ENCODE measurements at places on chromosomes 5 and 9. TPM values are rescaled to one million over a fixed set of nuclear protein-coding genes. Genes with fewer than 3 reads are reported as not detected.

DNA sequence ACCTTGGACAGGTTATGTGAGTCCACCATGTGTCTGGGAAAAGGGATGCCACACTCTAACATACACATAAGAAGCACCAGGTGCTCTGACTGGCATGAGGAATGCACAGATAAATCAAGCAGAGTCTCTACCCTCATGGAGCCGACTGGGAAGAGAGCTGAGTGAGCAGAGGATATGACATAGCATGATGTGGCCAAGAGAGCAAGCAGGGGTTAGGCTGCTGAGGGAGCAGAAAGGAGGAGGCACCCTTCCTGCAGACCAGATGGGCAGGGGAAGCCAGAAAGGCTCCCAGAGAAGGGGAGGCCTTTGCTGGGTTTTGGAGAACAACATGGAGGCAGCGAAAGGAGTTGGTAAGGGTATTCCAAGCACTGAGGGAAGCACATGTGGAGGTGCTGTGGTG, 223.1 kb downstream of the GNA14 start:
- DNase-seq, result no peak

Gene RFK
- total RNA-seq, result 12.4 TPM

DNA sequence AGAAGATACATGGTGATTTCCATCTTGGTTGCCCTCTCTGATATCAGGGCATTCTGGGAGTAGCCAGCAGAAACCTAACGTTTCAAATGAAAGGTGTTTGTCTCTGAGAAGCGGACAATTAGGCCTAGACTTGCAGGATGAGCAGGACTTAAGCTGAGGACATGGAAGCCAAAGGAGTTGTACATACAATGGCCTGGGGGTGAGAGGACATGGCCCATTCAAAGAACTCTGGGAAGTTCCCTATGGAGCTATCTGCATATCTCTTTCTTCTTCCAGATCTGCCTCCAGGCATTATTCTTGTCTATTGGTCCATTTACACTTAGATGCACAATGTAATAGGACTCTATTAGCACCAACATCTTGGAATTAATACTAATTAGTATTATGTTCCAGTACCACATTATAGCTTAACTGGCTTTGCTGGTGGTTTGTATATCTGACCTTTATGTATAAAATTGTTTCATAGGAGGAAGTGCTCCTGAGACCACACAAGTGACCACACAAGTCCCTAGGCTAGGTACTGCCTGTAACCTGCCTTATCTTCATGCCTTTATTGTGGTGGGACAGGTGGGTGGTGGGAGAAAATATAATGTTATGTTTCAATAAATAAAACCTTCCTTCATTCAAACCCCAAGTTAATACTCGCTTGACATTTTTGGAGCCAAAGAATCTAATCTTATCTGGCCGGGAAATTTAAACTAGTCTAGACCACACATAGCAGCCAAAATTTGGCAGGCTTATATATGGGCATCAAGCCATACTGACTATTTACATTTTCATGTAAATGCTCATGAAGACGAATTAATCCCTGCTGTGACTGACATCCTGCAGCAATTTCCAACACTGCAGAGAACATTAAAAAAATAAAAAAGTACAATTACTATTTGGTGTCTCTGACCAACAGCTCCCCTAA, 52.1 kb upstream of the EQTN start:
- DNase-seq, result no peak

- no peak for DNase-seq
Measured at GRCh38 chr9:131179561-131180219, 54.3 kb downstream of the NUP214 start.

DNA sequence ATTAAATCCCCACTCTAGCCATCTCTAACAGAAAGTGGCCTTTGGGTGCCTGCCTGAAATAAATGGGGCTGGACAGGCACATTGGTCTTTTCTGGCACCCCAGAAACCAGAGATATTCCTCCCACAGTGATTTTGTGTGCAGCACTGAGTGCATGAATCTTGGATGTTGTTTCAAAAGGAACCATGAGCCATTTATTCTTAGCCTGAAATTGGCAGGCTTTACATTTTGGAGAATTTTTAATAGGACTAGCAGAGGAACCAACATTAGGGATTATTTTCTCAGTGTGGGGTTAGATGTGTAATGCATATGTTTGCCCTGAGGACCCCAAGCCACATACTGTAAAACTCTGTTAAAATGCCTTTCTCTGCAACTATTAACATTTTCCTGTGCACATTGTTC, 451.3 kb downstream of the NFIB start:
- DNase-seq, result no peak

GRCh38 chr5:168156170-168156569, 135.3 kb upstream of the WWC1 start:
- no peak for DNase-seq

Gene NUTM2F
- not detected for total RNA-seq

Gene PCDHGA5
- not detected for total RNA-seq

GRCh38 chr9:90874194-90874593, 72.6 kb downstream of the SYK start:
- DNase-seq, result no peak

Gene RGMB
- 27.9 TPM for total RNA-seq

Gene RNF183
- total RNA-seq, result not detected

Gene GOLPH3
- total RNA-seq, result 66.8 TPM

- no peak for DNase-seq
Measured at GRCh38 chr5:133220851-133221674, 169.2 kb downstream of the HSPA4 start.

DNA sequence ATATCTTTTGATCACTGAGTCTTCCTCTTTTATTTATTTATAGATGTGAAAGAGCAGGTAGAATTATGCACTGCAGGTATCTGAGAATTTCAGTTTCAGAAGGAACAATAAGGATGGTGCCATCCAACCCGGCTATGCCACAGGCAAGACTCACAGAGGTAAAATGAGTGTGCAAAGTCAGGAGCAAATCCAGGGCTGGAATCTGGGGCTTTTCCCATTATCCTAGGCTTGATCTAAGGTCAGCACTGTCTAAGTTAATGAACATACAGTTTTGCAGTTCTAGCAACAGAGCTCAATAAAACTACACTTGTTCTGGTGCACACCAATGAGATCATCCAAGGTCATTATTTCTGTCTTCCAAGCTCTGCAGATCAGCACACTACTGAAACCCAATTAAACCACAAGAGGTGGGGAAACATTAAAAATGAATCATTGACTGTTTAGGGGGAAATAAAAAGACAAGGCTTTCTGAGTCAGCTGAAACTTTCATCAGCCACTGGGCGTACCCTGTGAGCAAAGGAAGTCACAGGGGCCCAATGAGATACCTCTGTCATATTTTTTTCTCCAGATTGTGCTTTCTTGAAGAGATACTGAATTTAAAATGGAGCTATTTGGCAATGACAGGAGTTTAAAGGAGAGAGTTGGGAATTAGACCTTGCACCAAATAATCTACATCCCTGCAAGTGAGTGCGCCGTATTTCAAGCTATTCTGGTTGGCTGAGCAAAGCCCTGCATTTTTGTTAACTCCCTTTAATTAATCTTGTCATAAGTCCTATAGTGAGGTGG, 662.2 kb upstream of the ZNF608 start:
- DNase-seq, result no peak

DNA sequence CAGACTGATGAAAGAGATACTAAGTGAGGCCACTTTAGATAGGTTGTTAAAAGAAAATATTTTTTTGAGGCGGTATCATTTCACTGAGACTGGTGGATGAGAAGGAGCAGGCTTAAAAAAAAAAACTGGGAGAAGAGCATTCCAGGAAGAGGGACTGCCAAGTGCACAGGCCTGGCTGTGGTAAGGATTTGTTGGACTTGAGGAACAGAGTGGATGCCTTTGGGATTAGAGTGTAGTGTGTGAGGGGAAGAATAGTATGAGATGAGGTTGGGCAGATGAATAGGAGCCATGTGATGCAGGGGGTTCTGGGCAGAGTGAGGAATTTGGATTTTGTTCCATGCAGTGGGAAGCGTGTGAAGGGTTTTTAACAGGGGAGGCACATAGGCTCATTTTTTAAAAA, 57.9 kb downstream of the PBX3 start:
- DNase-seq, result no peak

Gene PCDHA9
- total RNA-seq, result not detected

Gene SPINK13
- not detected for total RNA-seq

DNA sequence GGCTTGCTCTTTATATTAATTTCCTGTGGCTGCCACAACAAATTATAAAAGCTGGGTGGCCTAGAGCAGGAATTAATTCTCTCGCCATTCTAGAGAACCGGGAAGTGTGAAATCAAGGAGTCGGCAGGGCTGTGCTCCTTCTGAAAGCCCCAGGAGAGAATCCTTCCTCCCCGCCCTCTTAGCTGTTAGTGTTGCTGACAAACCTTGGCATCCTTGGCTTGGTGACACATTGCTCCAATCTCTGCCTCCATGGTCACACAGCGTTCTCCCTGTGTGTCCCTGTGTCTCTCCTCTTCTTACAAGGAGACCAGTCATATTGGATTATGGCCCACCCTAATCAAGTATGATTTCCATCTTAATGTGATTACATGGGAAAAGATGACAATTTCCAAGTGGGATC, 55.9 kb upstream of the NEURL1B start:
- no peak for DNase-seq

DNA sequence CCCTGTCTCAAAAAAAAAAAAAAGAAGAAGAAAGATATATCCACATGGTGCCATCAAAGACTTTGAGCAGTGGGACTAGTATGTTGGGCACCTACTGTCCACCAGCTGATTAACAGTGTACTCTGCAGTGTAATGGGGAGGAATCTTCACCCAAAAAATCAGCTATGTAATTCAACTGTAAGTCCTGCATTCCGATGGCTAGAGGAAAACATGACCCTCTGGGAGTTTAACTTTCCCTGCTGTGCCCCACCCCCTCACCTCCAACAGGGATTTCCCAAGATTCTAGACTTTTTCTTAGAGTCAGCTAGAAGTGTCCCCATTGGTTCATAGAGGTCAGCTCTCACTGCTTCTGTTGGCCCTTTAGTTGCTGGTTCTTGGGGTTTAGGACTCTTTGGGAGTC, 221.2 kb upstream of the CLINT1 start:
- DNase-seq, result no peak

Gene GABRA1
- not detected for total RNA-seq

Gene ENG
- total RNA-seq, result 3.6 TPM

DNA sequence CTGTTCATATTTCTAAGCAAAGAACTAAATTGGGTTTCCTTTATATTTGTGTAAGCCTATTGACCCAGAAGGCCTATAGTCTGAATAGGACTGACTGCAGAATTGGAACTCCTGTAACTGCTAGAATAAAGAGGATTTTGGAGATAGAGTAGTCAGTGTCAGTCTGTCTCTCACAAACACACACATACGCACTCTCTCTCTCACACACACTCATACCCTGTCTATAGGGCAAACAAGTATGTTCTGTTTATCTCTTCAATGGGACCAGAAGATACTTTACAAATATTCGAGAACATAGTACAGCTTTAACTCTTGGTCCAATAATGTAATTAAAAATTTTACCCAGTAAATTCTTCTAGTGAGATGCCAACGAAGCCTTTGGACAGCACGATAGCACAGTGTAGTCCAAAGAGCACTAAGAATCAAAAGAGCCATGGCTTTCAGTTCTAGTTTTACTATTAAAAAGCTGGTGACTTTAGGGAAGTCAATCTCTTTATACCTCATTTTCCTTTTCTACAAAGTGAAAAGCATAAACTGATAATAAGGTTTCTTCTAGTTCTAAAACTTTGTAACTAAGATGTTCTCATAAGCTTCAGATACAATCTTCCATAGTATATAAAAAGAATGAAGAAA, 19.3 kb downstream of the ABHD17B start:
- no peak for DNase-seq

DNA sequence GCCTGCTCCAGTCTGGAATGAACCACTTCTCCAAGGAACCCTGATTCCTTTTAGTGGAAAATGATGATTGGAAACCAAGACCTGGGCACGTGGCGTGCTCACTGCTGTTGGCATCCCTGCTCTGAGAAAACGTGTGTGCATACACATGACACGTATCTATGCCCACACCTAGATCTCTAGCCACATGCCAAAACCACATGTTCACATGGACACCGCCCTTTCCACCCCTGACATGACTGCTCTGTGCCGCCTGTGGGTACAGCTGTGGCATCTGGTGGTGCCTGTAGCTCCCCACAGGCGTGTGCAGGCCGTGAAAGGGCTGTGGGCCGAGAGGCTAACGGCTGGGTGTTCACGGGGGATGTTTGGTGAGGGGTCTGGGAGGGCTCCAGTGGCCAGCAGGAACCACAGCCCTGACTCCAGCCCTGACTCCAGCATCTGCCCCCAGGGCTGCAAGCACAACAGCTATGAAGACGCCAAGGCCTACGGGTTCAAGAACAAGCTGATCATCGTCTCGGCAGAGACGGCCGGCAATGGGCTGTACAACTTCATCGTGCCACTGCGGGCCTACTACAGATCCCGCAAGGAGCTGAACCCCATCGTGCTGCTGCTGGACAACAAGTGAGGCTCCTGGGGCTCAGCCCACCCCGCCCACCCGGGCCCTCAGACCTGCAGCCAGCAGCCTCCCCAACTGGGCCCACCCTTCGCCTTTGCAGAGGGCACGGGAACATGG, 75.1 kb downstream of the KCNT1 start:
- no peak for DNase-seq

DNA sequence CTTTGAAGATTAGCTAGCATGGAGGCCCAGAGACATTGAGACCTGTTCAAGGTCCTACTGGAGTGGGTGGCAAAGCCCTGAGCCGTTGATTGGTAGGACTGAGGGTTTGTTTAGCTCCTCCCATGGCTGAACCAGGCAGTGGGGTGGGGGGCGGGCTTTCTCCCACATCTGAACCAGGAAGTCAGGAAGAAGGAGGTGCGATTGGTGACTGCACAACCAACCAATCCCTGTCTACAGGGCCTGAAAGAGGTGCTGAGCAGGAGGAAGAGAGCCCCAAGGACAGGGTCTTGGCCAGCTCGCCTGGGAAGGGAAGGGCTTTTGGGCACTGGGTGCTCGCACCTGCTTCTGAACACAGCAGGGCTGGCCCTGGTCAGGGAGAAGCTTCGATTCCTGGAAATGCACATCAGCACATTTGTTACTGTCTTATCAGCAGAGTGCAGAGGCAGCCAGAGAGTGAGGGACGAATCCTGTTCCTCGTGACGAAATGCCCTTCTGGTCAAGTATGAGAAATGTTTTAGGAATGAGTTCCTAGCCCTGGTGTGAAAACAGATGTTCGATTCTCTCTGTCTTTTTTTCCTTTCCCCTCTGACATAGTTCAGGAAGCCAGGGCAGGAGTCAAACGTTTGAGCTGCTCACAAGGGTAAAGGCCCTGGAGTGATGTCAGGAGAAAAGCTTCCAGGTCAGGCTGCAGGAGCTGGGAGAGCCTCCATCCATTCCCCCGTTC, 294.8 kb upstream of the KLF4 start:
- DNase-seq, result no peak

DNA sequence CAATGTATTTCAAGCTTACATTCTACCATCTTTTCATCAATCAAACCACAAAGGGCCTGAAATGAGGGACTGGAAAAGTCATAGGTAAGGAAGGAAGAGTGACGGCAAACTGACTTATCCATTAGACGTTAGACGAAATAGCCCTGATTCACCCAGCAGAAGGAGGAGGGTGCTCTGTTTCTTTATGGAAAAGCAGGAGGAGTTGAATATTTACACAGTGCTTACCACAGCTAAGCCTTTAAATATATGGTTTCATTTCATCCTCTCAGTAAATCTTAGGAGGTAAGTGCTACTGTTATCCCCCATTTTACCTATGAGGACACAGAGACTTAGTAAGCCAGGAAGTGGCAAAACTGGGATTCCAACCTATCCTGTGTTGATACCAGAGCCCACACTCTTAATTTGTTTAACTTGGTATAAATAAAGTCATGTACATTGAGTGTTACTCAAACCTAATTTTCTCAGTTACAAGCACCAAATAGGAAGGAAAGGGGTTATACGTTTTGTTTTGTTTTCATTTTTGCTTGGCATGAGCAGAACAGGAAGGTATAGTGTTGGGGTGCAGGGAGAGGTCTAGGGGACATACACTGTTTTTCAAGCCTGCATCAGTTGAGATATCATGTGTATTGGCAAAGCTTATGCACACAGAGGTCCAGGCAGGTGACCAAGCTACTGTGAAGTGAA, 98.1 kb upstream of the IFNK start:
- no peak for DNase-seq
